ENCODE measurements at places on chromosomes 5 and 9. TPM values are rescaled to one million over a fixed set of nuclear protein-coding genes. Genes with fewer than 3 reads are reported as not detected.

DNA sequence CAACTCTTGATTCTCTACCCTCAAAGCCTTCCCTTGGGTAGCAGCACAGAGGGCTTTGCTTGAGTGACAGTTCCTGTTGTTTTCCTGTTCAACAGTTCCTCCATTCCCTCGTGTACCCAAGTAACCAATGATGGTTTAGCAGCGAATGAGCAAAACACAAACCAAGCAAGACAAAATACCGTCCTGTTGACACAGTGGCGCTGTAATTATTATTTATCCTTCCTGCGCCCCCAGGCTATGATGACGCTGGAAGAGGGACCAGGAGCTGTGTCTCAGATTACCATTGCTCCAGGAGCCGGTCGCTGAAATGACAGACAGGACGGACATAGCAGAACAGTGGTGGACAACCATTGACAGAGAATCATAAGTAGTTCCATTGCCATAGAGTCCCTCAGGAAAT lies 154.8 kb downstream of the GADD45G start:
- DNase-seq = no peak

- DNase-seq = no peak
These were observed 25.0 kb downstream of the SH3TC2 start for GRCh38 chr5:149037817-149038216.

- DNase-seq = no peak
These were observed 67.6 kb downstream of the HMCN2 start for GRCh38 chr9:130333041-130333711.

SLIT3 gene
- 2.0 TPM for total RNA-seq
